ENCODE measurements at places on chromosomes 11 and 22.
A peak's percentile ranks its signal among the peaks of the same experiment; 100 is the strongest.

- DNase-seq = no peak
Measured at GRCh38 chr11:8728563-8728962, 46.0 kb downstream of the RPL27A start.

GRCh38 chr11:88508418-88508758 is 170.9 kb upstream of the CTSC start:
- no peak for DNase-seq

DNA sequence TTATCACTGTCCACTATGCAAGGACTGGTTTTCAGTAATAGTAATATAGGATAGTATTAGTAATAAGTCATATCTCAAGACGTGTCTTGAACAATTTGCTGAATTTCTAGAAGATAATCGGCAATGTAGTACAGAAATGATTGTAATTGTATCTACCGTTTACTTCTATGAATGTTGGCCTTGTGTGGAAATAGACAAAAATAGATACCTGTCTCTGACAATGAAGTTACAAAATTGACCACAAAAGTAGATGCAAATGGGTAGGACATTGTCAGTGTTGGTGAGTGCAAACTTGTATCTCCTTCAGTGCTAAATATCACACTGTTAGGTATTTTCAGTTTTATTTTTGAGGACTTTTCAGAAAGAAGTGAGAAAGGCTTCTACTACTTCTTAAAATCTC is 43.1 kb downstream of the SVIP start:
- DNase-seq = no peak

GRCh38 chr22:29088809-29089208 is 16.0 kb downstream of the KREMEN1 start:
- no peak for DNase-seq

- DNase-seq = no peak
Measured at GRCh38 chr22:25110596-25110845, 89.1 kb upstream of the CRYBB3 start.

- no peak for DNase-seq
Measured at GRCh38 chr11:65316227-65317024, 1.8 kb downstream of the CDC42EP2 start.

DNA sequence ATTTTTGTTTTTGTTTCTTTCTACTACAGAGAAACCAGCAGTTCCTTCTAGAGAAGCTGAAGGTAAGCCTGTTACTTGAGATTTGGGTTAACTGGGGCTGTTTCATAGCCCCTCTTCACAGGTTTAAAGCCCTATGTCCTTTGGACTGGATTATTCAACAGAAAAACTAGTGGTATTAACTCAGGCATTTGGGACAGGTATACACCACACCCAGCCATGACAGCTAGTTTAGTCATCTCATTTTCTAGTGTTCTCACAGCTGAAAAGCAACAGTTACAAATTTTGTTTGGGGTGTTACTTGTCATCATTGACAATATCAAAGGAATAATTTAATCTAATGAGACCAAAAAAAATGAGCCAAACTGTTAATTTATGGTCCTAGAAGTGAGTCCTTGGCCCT is 14.0 kb downstream of the LAYN start:
- no peak for DNase-seq

GRCh38 chr11:116837231-116838091 is at the start of gene APOA1:
TSS of gene APOA1 (minus strand) at chr11:116837622. CDS start at chr11:116837387, 235 bp downstream.
- DNase-seq = no peak

- DNase-seq = no peak
Measured at GRCh38 chr11:66247295-66247694, 21.1 kb upstream of the RAB1B start.

- DNase-seq = no peak
Measured at GRCh38 chr11:76690736-76691135, 20.2 kb upstream of the LRRC32 start.

DNA sequence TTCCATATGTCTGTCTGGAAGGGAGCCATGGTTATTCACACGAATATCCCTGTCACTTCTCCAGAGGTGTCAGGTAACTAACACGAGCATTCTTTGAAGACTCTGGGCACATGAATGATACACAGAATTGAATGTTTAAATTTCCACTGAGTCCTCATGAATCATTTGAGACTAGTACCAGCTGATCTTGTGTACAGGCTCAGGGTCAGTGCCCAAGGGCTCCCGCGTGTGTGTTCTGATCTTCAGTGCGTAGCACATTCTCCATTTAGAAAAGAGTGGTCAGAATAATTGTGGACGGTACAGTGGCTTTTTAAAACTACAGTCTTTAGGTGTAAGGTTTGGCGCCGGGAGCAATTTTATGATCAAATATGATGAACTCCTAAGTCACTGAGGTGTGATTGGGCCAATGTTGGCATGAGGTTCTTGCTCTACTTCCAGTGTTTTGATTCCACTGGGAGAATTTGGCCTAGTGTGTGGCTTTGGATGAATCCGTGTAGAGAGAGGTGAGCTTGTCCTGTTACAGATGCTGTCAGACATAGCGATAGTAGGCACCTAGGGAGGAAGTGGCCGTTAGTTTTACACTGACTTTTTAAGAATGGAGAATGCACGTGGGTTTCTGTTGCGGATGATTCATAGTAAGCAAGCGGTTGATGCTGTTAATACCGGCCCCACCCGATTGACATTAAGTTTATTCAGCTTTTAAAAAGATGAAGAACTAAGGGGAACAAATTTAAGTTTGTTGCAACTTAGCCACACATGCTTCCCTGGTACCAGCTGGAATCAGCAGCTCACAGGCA is 22.2 kb downstream of the NUP50 start:
- DNase-seq = no peak

DNA sequence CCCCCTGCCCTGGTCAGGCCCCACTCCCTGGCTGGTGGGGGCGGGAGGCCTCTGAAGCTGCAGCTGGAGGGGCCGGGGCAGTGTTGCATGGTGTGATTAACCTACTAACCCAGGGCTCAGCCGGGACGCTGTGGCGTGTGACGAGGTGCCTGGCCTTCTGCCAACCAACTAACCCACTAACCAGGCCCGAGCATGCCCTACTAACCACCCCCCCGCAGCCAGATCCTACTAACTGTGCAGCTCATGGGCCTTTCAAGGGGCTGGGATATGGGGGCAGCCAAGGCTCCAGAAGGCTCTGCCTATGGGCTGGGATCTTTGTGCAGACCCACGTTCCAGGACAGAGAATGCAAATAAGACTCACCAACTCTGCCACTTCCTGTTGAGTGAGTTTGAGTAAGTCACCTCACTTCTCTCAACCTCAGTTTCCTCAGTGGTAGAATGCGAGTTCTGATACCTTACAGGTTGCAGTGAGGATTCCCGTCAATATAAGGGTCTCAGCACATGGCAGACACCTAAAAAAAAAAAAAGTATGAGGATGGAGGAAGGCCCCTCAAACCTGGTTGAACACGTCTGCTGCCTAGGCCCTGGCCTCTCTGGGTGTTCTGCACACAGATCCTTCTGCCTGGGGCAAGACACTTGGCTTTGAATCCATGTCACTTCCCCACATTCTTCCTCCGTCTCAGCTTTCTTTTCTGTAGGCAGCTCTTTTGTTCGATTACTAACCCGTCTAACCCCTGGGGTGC is 14.1 kb downstream of the MIAT start:
- DNase-seq = peak; percentile 60

- no peak for DNase-seq
Measured at GRCh38 chr11:119585043-119585781, 143.8 kb downstream of the NECTIN1 start.

DNA sequence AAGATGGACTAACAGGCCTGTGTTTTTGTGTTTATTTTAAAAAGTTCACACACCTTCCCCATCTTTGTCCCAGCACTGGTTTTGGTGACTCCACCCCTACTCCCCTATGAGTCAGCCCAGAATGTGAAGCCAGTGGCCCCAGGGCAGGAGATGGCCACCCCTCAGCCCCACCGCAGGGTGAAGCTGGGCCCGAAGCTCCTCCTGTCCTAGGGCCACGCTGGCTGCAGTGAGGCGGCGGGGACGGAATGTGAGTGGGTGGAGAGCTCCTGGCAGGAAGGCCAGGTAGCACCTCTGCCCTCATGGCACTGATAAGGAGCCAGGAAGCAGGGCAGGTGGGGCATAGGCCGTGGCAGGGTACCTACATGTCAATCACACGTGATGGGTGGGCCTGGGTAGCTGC is 39.9 kb downstream of the SGSM3 start:
- DNase-seq = no peak

GRCh38 chr11:66366844-66367477 is 4.6 kb downstream of the SLC29A2 start:
- DNase-seq = no peak

GRCh38 chr11:105027678-105028077 is 4.7 kb upstream of the CASP5 start:
- no peak for DNase-seq

GRCh38 chr22:37848587-37849088 is 581 bp upstream of the EIF3L start:
- DNase-seq = no peak

DNA sequence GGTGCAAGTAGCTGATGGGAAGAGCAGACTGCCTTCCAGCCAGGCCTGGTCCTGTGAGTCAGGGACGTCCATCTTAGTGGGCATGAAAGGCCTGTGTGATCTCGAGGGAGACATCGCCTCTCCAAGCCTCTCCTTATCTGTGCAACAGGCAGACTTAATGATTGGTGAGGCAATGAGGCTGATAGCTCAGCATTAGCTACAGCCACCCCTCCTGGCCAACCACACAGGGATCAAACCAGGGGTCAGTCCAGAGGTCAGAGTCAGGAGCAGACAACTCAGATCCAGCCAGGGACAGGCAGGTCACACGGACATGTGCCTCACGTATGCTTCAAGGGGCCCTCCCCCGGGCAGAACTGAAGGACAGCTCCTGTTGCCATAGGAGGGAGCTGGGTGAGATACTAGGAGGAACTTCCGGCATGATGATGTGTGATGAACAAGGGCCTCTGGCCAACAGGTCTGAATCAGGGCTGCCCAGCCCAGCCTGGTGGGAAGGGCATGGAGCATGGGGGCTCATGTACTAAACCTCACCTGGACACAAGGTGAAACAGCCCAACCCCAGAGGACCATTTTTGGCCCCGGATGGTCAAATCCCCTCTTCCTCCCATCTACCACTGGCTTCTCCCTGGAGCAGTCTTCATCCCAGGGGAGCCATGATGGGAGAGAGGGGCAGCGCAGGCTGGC is 2.8 kb upstream of the APOC3 start:
- DNase-seq = no peak

GRCh38 chr22:45680932-45681700 is 9.5 kb downstream of the ATXN10 start:
- DNase-seq = no peak

- peak; percentile 89 for DNase-seq
Measured at GRCh38 chr11:118610773-118611432, 3.5 kb downstream of the PHLDB1 start.

DNA sequence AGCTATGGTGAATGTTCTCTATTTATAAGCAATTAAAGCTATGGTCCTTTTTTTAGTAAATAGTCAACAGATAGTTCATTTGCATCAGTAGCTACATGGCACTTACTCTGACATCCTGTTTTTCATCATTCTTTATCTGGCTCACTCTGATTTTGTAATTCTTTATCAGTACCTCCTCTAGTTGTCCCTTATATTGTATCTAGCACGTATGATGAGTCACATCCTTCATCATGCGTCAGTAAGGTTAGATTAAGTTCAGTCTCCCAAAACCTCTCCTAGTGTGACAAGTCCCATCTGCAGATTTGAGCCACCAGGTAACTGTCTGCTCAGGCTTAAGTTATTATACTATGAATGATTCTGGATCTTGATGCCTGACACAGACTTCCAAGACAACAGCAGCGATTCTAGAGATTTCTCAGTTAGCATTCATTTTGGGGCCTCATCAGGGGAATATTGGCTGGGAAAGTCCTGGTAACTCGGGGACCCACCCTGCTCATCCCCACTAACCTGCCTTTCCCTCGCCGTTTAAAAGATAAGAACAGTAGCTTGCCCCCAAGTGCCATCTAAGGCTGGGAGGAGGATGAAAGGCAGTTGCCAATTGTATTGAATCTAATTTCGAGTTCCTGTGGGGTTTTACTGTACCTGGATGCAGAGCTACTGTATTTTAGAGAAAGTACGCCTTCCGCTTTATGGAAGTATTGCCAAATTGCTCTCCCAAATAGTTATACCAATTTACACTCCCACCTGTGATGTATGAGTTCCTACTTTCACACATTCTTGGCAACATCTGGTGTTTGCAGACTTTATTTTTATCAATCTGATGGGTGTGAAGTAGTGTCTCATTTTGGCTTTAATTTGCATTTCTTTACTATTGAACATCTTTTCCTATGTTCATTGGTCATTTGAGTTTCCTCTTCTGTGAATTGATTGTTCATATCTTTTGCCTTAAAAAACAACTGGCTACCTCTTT is 55.9 kb downstream of the ZC3H12C start:
- no peak for DNase-seq

GRCh38 chr11:2577991-2578928 is 121.5 kb downstream of the KCNQ1OT1 start:
- peak; percentile 5 for DNase-seq

- no peak for DNase-seq
Measured at GRCh38 chr22:24410110-24410856, 17.1 kb upstream of the ADORA2A start.

- no peak for DNase-seq
Measured at GRCh38 chr22:24070553-24070952, 59.4 kb downstream of the CABIN1 start.

Data from T-helper 17 cell (primary cell).